Renal pelvis (tissue), 12 donors: ENCODE measurements at places on chromosomes 6 and 20. TPM values are rescaled to one million over a fixed set of nuclear protein-coding genes. Genes with fewer than 3 reads are reported as not detected.

DNA sequence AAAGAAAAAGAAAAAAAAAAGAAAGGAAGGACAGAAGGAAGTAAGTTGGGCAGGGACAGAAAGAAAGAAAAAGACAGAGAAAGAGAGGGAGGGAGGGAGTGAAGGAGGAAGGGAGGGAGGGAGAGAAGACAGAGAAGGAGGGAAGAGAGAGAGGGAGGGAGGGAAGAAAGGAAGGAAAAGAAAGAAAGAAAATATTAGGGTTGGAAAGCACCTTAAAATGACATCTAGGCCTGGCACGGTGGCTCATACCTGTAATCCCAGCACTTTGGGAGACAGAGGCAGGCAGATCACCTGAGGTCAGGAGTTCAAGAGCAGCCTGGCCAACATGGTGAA lies 33.2 kb downstream of the FASTKD5 start:
- no peak for DNase-seq

- no peak for DNase-seq
These were observed 54.8 kb downstream of the SNAI1 start for GRCh38 chr20:50037575-50037974.

GRCh38 chr20:6886065-6886729 lies 118.7 kb downstream of the BMP2 start:
- DNase-seq, result no peak

DNA sequence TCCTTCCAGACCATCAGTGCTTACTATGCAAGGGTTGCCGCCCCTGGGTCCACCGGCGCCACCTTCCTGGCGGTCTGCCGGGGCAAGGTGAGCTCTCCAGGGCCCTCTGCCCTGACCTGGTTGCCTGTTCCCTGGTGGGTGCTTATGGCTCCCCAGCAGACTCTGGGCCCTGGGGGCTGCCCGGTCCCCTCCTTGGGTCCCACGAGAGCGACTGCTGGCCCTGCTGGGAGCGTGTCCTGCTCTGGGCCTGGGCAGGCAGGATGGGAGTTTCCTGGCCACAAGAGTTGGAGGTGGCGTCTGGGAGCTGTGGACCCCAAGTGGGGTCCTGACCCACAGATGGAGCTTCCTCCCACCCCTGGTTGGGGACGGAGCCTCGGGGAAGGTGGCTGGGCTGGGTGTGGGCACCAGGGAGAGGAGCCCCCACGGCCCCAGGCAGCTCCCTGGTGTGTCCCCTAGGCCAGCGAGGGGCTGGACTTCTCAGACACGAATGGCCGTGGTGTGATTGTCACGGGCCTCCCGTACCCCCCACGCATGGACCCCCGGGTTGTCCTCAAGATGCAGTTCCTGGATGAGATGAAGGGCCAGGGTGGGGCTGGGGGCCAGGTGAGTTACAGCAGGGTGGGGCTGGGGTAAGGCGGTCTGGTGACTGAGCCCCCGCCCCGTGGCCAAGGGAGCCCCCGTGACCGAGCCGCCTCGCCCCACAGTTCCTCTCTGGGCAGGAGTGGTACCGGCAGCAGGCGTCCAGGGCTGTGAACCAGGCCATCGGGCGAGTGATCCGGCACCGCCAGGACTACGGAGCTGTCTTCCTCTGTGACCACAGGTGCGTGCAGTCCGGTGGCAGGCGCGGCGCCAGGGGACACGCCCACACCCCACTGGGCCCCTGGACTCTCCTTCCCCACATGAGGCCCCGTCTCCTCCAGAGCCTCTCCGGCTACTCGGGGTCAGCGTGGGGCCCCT lies 7.1 kb upstream of the TNFRSF6B start:
- no peak for DNase-seq

- DNase-seq, result peak; percentile 28
These were observed 78.3 kb upstream of the CTNNBL1 start for GRCh38 chr20:37615340-37616109.

GRCh38 chr6:102619585-102619984 lies 1226.1 kb downstream of the GRIK2 start:
- peak; percentile 0 for DNase-seq

DNA sequence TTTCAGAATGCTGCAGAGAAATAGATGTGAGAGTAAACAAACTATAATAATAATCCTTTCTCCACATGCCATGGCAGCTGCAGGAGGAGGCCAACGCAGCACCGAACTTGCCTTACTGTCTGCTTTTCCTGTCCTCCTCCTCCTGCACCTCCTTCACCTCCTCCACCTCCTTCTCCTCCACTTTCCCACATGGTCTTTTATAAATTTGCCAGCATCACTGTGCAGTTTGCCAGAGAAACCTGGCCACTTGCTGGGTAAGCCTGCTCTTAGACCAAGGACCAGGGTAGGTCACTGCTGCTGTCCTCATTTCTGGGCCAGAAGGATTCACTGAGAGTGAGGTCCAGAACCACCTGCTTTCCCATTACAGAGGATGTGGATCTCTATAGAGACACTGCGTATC lies 8.7 kb downstream of the SGK1 start:
- DNase-seq, result no peak

DNA sequence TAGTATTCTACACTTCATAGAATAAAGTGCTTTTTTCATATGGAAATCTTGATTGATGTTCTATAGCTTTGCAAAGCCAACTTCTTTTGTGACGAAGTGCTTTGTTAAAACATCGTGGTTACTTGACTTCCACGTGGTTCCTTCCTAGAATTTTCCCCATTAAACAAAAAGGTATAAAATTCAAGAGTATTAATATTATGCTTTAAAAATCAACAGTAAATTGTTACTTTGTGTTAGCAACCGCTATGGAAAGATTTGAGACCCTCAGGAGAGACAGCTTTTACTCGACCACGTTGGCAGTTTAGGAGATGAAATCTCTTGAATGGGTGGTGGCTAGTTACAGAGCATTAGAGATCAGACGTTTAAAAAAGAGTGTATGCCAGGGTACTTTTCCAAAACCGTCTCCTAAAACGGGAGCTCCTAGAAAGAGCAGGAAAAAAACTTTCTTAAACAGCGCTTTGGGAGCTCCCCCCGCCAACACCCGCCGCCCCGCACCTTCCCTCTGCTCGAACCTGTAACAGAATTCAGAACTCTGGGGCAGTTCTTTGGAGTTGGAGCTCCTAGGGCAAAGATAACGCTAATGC lies 920 bp downstream of the GJA1 start:
- DNase-seq, result no peak

DNA sequence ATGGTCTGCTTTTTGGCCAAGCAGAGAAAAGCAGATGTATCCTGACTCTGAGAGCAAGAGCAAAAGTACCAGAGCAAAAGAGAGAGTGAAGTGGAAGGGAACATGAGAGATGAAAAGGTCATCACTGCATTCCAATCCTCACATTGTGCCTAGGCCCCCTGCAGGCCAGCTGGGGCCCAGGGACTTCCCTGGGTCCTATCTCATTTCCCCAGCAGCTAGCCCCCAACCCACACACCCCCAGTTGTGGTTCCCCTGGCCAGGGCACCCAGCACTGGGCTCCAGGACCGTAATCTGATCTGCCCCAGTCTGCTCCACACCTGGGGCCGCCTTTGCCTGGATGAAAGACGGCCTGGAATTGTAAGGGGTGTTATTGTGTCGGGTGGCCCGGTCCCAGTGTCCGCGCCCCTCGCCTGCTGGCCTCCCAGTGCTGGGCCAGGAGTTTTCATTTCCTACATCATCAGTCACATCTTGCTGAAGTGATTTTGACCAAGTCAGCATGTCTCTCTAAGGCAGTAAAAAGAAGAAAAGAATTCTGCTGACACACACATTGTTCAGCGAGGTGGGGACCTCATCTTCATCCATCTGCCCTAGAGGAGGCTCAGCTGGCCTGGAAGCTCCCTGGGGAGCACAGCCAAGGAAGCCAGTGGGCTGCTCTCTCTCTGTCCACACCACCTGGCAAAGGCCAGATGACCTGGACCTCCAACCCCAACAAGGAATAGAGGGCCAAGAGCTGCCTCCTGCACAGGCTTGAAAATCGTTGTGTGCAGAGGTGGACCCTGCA lies 4.0 kb upstream of the BMP7 start:
- DNase-seq, result no peak

DNA sequence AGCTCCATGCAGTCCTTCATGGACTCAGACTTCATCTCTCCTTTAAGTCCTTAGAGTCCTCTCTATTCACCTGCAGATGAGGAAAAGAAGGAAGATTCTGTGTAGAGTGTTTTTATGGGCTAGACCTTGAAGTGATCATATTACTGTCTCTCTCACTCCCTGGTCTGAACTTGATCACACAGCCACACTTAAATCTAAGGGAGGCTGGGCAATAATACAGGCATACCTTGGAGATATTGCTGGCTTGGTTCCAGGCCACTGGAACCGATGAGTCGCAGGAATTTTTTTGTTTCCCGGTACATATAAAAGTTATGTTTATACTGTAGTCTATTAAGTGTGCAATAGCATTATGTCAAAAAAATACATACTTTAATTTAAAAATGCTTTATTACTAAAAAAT lies 59.2 kb upstream of the FOXO3 start:
- DNase-seq, result no peak

GRCh38 chr6:118899948-118900347 lies 6.0 kb downstream of the ASF1A start:
- no peak for DNase-seq

GRCh38 chr20:32792316-32792715 lies 27.4 kb upstream of the MAPRE1 start:
- no peak for DNase-seq

GRCh38 chr6:104940893-104941728 lies 15.8 kb upstream of the LIN28B start:
- no peak for DNase-seq

- DNase-seq, result no peak
These were observed 328.8 kb upstream of the MANEA start for GRCh38 chr6:95248499-95248898.

DNA sequence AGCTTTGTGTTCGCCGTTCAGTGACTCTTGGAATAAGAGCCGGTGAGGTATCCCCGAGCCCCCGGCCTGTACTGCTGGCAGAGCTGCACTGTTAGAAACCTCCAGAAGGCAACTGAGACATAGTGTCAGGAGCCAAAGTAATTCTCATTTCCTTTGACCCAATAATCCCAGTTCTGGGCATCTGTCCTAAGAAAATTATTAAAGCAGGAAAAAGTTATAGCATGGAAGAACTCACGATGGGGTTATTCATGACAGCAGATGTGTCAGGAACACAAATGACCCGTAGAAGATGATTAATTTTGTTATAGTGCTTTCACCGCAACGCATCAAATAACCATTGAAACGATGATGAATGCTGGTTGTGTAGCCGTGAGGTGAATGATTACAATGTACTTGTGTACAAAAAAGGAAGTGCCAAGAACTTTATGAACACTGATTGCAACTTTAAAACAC lies 20.3 kb downstream of the CYP21A2 start:
- DNase-seq, result no peak

GRCh38 chr20:14832630-14833029 lies 495.2 kb upstream of the FLRT3 start:
- no peak for DNase-seq

GRCh38 chr6:71045296-71045695 lies 88.4 kb upstream of the B3GAT2 start:
- peak; percentile 12 for DNase-seq

GRCh38 chr20:63254606-63255384 lies 532 bp upstream of the NKAIN4 start:
- no peak for DNase-seq

GRCh38 chr20:54284928-54285704 lies 77.2 kb downstream of the PFDN4 start:
- DNase-seq, result no peak

DNA sequence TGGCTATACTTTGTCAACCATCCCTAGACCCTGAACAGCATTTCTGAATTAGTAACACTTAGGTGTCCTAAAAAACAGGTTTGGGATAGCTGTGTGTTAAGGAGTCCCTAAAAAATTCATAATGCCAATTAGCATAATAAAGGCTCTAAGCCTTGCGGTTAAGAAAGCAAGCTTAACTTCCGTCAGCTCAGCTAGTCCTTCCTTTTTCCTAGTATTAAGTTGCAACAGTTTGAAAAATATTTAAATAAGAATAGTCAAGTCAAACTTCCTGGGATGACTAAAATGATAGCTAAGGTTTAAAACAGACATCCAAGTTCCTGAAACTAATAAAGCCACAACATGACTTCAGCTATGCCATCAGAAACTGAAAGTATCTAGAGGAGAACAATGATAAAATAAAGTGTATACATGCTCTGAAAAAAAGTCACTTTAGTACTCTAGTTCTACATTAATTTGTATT lies 3.5 kb downstream of the AKIRIN2 start:
- no peak for DNase-seq

GRCh38 chr20:47688385-47689381 lies 96.6 kb downstream of the SULF2 start:
- DNase-seq, result no peak

GRCh38 chr6:24854077-24854666 lies 55.5 kb upstream of the ARMH2 start:
- DNase-seq, result no peak

GRCh38 chr6:169738976-169739529 lies 12.3 kb downstream of the DYNLT2 start:
- no peak for DNase-seq

- DNase-seq, result no peak
These were observed 24.9 kb downstream of the SESN1 start for GRCh38 chr6:109069746-109070145.

- DNase-seq, result no peak
These were observed 27.8 kb upstream of the RNF144B start for GRCh38 chr6:18359237-18359885.

- DNase-seq, result no peak
These were observed 112.1 kb downstream of the TOX2 start for GRCh38 chr20:44026647-44027342.

- no peak for DNase-seq
These were observed 641.1 kb downstream of the RNF144B start for GRCh38 chr6:19028201-19028600.

DNA sequence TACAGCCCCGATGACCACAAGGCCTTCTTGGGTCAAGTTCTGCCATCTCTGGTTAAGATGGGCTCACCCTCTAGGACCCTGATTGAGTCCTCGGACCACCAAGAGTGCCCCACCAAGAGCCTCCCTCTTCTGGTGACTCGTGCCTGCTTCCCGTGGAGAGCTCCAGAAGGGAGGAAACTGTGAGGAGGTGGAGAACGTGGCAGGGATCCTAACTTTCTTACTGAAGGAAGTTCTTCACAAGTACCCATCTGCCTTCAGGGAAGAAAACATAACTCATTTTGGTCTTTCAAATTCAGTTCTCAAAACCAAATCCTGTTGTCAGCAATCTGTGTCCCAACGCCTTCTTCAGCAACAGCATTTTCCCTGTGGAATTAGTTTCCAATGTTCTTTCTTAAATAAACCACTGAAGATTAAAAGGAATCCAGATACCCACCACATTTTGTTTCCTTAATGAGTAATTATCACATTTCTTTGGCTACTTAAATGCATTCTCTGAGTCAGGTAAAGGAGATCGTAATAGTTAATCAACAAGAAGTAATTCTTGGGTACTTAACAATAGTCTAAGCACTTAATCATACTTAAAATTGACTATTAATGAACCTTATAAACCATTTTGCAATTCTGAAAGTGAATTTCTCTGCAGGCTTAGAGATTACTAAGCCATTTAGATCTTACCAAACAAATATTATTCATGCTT lies 185.8 kb upstream of the SGK1 start:
- DNase-seq, result no peak

The KIFC1 gene
- 43.3 TPM for polyA plus RNA-seq

The KCNK5 gene
- 15.0 TPM for polyA plus RNA-seq

The EFCAB8 gene
- polyA plus RNA-seq, result 0.21 TPM

The TSHZ2 gene
- 13.7 TPM for polyA plus RNA-seq

The ADGRF5 gene
- polyA plus RNA-seq, result 24.4 TPM

The ENPP5 gene
- 18.3 TPM for polyA plus RNA-seq
